ENCODE measurements at places on chromosomes 4 and X.

DNA sequence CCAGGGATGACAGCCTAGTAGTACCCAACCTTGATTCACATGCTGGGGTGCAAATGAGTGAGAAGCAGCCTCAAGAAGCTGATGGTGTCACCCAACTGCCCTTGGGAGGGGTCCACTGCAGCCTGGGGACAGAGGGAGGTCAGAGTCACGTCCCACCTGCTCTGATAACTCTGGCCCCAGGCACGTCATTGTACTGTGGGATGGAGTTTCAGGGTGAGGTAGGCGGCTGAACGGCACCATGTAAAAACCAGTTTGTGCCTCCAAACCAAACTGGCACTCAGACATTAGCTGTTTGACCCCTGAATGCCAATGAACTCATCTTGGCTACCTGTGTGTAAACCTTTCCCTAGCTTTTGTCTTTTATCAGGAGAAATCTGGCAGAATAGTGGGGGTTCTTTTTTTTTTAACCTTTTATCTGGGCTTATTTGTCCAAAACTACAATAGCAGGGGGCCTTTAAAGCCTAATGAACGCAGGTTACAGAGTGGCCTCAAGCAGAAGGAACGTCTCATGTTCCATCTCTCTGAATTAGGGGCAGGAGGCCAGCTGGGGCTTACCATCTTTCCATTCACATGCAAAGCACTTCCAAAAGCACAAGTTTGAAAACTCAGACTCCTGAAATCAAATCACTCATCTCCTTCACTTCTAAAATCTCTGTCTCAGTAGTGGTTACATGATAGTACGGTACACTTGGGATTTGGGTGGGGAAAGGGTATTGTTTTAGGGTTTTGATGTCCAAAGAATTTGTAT is 89.4 kb downstream of the IRF2 start:
- DNase-seq, result no peak

- no peak for DNase-seq
These were observed 31.0 kb upstream of the PLK4 start for GRCh38 chr4:127849505-127850234.

DNA sequence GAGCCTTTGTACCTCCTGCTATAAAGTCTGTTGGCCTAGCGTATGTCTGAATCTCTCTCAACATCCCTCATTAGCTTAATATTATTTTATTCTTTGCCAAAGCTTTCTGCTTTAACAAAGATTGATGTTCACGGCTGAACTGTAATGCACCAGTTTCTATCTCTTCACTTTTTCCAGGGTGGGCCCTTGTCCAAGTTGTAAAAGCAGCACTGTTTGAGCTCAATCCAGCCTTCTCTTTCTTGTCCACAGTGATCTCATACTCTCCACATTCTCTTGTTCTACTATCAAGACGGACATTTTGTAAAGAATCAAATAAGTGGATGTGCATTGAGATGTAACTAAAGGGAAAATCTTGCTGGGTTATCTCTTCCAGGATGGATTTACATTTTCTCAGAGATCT is 34.4 kb upstream of the RTL3 start:
- no peak for DNase-seq

DNA sequence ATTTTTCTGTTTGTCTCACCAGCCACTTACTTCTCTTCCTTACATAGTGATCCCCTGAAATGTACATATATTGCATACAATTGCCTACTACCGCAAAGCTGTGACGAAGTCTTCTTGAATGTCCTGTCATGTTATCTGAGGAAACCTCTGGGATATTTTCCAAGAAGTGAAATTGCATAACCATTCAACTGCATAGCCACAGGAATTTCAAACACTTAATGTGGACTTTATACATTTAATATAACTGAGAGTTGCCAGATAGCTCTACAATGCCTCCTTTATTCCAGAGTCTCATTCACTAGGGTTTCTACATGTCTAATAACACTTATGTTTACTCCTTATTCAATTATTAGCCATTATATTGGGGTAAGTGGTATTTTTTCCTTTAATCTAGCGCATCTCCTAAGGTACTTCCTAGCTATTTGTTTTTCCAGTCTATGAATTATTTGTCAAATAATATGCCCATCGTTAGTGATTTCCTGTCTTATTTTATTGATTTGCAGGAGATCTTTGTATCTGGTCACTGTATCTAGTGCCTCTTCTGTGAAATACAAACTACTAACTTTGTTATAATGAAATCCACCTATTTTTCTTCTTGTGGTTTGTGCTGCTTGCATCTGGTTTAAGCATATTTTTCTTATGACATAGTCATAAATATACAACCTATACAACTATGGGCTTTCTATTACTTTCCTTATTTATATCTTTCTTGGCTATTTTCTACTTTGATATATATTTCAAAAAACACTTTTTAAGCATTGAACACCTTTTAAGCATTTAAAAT is 69.2 kb upstream of the GRID2 start:
- DNase-seq, result no peak

DNA sequence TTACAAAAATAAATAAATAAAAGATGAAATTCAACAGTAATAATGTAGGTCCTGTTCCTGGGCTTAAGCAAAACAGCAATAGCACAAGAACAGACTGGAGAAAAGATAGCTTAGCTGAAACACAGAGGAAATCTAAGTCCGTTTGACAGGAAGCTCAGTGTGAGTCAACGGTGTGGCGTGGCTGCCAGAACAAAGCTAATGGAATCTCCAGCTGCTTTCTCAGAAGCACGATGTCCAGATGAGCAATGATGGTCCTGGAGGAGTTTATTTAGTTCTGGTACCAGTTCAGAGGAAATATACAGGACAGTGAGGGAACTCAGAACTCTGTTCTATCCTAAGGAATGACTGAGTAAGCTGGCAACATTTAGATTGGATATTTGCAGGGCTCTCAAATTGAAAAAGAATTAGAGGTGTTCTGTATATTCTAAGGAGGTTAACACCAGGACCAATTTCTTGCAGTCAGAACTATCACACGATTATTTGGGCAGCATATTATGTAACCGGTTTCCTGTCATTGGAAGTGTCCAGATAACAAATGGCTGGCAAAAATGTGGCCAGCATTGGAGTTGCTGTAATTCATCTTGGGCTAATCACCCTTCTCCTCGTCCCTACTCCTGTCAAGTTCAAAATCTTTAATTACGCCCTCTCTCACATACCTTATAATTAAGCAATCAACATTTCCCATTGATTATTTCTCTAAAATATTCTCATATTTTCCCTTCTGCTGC is 12.7 kb downstream of the GAB3 start:
- DNase-seq, result no peak

DNA sequence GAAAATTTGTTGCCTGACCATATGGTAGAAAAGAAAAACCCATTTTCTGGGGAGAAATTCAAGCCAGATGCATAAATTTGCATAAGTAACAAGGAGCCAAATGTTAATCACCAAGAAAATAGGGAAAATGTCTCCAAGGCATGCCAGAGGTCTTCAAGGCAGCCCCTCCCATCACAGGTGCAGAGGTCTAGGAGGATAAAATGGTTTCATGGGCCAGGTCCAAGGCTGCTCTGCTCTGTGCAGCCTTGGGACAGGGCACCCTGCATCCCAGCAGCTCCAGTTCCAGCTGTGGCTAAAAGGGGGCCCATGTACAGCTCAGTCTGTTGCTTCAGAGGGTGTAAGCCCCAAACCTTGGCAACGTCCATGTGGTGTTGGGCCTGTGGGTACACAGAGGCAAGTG is 200.0 kb downstream of the LARP7 start:
- DNase-seq, result no peak

DNA sequence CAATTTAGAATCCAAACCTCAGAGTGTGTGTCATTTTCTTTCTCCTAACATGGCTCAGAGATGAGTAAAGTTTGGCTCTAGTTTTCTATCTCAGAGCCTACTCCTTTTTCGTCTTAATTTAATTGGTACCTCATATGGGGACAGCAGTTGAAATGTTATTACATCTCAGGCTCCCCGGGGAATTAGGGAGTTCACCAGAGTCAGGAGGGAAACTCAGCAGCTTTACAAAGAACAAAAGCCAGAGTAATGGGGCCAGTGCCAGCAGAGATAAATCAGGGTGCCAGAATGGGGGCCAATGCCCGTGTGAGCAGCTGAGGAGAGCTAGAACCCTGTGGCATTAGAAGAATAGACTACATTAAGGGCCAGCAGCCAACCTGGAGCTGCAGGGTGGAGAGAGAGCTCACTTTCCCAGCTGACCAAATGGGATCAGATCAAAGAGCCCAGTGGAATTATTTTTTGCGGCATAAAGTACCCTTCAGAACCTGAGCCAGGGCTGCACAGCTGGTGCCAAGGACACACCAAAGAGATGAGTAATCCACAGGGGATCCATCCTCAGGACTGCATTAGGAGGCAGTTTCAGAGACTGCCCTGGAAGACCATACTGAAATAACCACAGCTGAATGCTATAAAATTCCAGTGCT is 207.1 kb upstream of the DKK2 start:
- no peak for DNase-seq

DNA sequence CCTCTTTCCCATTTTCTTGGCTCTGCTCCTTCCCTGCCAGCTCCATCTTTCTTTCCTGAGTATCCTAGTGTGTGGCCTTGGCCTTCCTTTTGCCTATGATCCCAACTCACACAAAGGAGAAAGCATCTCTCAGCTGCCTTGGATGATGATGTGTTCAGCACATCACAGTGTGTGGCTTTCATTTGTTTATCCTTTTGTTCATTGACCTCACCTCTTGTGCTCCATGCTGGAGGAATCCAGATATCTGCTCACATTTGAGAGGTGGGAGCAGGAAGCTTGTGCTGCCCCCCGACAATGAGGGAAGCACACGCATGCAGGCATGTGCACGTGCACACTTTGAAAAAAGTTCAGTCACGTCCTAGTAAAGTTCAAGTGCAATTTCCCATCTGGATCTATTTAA is 131.0 kb downstream of the SMIM20 start:
- DNase-seq, result no peak

DNA sequence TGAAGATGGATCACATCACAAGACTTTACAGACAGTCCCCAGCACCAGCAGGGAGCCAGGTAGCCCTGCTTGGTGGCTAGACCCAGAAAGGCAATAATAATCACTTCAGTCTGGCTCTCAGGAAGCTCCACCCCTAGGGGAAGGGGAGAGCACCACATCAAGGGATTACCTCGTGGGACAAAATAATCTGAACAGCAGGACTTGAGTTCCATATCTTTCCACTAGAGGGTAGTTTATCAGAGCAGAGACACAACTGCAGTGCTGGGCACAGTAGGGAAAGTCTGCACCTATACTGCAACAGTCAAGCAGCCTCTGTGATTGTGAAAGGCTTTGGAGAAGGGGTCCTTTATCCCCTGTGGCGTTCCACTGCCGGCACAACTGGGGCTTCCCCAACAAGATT is 547.0 kb upstream of the POU3F4 start:
- DNase-seq, result no peak

- no peak for DNase-seq
These were observed 10.4 kb downstream of the CORIN start for GRCh38 chr4:47827343-47828047.

- DNase-seq, result peak; percentile 53
These were observed 50.1 kb downstream of the FBXW7 start for GRCh38 chr4:152485726-152486276.

DNA sequence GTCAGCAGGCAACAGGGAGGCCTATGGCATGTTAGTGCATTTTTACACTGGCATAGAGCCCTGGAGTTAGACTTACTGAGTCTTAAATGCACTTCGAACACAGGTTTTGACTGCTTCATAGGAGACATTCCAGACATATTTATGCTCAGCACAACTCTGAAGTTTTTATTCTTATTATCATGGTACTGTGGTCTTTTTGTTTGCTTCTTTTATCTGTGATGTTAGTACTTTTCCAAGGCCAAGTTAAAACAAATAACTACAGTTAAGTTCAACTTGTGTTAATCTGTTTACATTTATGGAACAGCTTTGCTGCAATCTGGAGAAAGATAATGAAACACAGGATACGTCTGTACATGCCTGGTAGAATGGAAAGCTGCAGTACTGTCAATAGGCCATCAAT is 76.5 kb downstream of the COL4A5 start:
- DNase-seq, result no peak

- DNase-seq, result no peak
These were observed 544.0 kb upstream of the ADGRL3 start for GRCh38 chr4:60656171-60656570.

GRCh38 chr4:96228463-96228862 is 388.6 kb downstream of the PDHA2 start:
- DNase-seq, result no peak

DNA sequence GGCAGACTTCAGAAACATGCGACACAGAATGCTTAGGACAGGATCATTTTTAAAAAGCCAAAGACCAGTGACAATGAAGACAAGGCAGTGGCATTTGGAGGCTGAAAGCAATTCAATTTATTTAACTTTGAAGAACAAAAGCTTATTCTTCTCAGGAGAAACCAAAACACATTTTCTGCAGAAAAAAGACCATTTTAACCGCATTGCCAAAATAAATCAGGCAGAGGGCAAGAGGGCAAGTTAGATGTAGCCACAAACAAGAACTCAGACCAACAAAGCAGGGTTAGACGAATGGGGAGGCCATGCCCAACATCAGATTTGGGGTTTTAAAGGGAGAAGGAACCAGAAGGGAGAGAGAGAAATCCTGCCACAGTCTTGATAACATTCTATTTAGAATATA is 58.9 kb downstream of the RELL1 start:
- DNase-seq, result no peak

DNA sequence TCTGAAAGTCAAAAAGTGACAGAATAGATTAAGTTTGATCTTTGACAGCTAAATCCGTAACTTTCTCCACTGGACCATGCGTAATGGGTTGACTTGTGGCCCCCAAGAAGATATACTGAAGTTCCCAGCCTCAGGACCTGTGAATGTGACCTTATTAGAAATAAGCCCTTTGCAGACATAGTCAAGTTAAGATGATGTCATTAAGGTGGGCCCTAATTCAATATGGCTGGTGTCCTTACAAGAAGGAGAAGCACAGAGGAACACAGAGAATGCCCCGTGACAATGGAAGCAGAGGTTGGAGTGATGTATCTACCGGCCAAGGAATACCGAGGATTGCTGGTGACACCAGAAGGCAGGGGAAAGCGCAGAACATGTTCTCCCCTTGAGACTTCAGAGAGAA is 14.4 kb downstream of the ENPP6 start:
- DNase-seq, result no peak

GRCh38 chrX:5823903-5824302 is 404.8 kb downstream of the NLGN4X start:
- DNase-seq, result no peak

- DNase-seq, result no peak
These were observed 103.4 kb downstream of the SHOX start for GRCh38 chrX:733961-734360.

DNA sequence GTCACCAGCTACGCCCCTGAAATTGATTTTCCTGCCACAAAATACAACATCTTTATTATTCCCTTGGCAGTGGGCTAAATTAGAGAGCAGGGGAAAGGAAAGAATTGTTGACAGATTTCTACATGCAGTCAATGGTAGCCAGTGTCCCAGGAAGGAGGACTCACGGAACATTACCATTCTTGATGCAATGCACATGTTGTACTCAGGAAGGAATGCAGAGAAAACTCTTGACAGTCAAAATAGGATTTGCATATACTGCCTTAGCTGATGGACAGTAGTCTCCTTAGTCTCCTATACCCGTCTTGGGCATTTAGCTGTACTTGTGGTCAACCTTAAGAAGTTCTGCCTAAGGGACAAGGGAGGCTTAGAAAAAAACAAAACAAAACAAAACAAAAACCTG is 158.0 kb upstream of the GYPA start:
- no peak for DNase-seq
